ENCODE measurements at places on chromosomes 5 and 9.

- DNase-seq, result no peak
Measured at GRCh38 chr5:74976651-74977050, 75.7 kb downstream of the GCNT4 start.

DNA sequence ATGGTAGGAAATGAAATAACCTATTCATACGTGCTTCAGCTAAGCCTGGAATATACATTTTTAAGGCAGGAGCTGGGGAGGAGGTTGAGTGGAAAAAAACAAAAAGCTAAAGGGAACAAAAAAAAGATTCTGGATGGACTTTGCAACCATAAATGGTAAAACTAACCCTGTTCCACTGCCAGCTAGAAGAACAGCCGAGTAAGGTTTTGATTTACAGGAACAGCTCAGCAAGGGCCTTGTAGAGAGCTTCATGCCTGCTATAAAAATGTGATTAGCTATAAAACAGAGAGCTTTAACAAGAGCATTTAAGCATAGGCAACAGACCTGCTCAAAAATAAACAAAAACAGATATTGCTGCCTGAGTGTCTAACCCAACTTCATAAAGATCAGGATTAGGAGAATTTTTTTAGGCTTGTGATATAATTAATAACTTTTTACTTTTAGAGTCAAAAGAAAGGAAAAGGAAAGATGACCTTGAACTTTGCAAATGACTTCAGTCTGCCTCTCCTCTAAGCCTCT lies 194.8 kb downstream of the FBXL7 start:
- no peak for DNase-seq

- DNase-seq, result no peak
Measured at GRCh38 chr5:115069087-115069968, 100.4 kb downstream of the TRIM36 start.

DNA sequence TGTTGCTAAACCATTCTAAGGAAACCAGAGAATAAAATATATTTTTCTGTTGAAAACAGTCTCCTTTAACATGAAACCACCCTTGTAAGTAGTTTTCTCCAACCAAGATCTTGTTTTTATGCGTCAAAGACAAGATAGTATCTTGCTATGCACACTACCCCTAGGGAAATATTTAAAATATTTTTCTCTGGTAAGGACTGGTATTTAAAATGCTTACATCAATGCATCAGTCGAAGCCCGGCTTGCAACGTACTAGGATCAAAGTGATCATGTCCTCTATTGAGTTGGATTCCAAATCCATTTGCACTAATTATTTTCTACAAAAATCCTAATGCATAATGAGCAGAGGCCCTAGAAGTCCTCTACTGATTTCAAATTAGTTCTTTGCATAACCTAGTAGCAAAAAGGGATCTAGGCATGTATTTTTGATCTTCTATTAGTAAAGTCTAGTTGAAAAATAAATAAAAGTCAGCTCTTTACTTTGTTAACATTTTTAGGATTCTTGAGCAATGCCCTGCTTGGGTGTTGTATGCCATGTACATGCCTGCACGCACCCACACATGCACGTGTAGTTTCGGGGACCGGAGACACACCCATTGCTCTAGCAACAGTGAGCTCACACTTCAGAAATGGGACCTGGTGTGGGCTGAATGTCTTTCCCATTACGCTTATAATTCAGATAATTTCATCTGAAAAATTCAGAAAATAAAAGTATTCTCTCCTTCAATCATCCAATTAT lies 165.0 kb upstream of the GPR151 start:
- DNase-seq, result no peak

DNA sequence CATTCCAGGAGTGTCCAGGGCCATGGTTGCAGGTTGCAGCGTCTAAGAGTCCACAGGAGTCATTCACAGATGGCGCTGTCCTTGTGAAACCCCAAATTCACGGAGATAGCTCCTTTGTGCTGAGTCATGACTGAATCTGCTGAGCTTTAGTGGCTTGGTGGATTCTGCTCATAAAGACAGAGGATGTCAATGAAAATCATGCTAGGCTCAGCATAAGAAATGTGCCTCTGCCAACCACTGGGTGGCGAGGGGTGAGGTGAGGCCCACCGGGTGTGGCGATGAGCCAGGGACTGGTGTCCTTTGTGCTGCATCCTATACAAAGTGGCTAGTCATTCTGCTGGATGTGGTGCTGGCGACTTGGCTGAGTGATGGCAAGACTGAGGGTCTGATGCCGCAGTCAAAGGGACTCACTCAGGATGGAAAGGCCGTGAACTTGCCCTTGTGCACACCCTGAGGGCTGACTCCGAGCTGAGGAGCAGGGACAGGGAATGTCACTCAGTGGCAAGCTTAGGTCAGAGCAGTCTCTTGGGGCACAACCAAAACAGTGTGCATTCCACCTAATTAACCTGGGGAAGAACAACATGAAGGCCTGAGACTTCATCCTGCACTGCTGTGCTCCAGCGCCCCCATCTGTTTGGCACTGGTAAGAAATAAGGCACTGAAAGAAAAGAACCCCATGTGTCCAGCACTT lies 71.5 kb downstream of the DAP start:
- no peak for DNase-seq

- DNase-seq, result no peak
Measured at GRCh38 chr5:177307544-177308363, 3.9 kb downstream of the MXD3 start.

DNA sequence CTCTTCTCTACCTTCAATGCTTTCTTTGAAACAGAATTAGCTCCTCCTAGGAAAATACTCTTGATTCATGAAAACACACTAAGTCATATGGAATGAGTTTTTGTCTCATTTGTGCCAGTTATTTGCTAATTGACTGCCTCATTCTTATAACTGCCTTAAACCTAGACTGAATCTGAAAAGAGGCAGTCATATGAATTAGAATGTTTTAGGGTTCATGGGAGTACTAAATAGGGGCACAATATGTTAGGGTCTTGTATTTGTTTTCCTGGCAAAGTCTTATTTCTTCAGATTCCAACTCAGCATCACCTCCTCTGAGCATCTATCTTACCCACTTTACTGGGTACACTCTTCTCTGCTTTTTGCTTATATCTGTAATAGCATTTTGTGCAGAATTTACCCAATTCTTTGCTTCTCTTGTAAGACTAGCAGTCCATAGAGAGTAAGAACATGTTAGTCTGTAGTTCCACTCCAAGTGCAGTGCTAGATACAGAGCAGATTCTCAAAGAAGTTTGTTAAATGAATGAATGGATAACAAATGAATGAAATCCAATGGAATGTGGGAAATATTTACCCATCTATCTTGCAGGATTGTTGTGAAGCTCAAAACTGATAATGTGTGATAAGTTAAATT lies 43.9 kb upstream of the ALDH1A1 start:
- no peak for DNase-seq

GRCh38 chr5:142221091-142221860 lies 103.5 kb downstream of the SPRY4 start:
- DNase-seq, result no peak

DNA sequence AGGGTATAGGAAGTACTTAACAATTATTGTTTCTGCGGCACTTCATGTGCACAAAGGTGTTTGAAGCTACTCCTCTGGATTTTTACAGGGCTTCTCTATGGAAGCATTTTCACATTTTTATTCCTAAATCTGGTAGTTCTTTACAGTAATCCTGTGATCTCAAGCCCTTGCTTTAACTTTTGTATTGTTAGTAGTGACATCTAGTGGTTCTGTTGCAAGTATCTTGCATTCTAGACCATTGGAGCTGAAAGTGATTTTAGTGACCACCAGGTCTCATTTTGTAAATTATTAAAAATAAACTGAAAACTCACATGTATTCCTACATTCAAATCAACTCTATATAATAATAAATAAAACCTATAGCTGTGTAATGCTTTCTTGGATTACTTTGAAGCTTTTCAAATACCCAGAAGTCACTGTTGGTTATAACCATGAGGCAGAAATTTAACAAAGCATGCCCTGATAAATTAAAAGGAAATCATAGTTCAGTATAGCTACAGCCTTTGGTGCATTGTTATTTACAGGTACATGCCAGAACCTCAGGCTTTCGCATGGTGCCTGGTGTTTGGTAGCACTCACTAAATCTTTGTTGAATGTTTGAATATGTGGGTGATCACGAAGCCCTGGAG lies 18.9 kb downstream of the RPS23 start:
- DNase-seq, result no peak

DNA sequence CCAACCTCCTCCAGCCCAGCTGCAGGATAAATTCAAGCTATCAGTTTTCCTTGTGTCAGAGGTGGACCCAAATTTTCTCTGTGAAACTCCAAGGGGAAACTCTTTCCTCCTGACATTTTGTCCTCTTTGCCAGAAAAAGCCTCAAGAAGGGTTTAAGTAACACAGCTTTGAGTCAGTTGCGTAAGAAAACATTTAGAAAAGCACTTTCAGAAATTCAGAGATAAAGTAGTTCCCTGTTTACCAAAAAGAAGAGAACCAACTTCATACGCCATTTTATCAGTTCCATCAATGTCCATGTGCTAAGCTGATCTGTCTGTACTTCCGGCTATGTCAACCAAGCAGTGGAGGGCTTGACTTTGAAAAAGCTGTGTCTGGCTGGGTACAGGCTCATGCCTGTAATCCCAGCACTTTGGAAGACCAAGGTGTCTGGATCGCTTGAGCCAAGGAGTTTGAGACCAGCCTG lies 19.9 kb upstream of the SUSD1 start:
- DNase-seq, result no peak

DNA sequence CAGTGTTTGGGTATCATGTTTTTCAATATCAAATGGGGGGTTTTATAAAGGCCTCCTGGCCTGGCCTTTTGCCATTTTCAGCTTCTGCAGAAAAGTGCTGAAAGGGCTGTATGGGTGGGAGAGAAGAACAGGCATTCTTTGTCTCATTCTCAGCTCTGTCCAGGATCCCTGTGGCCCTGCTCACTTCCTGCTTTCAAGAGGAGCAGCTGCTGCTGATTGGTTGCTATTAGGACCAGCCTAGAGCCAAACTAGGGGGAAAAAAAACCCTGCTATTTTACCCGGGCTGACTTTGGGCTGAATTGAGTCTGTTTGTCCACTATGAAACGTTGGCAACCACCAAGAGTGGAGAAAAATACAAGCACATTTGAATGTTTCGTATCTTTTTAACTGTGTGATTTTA lies 117.1 kb downstream of the CMYA5 start:
- no peak for DNase-seq

GRCh38 chr5:67416133-67416937 lies 219.7 kb upstream of the CD180 start:
- DNase-seq, result no peak

DNA sequence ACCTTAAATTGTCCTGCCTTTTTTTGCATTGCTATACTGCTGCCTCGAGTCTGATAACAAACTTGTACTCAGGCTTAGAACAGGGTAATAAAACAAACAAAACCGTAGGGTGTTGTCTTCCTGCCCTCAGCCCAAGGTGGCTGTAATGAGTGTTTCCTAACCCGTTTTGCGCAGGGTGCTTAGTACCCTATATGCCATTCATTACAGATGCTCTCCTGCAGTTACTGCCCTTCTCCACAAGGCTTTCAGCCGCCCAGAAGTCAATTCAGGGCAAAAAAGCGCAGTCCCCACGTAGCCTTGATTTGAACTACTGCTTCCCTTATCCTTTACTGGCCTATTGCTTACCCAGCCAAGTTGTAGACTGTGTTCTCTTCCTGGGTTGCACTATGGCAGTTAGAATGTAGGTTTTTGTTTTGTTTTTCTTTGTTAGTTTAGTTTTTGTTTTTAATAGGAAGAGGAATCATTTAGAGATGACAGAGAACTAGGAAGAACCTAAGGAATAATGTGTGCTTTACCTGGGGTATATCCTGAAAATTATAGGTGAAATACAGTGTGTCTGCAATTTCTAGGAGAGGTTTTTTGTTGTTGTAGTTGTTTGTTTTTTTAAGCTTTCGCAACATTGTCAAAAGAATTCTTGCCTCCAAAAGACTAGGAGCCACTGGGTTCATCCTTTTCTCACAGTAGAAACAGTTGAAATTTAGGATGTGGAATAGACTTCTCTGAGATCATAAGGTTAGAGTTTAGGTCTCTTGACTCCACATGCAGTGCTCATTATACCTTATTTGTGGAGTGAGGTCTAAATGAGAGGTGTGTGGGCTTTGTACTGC lies 1.3 kb downstream of the HMGXB3 start:
- DNase-seq, result no peak

DNA sequence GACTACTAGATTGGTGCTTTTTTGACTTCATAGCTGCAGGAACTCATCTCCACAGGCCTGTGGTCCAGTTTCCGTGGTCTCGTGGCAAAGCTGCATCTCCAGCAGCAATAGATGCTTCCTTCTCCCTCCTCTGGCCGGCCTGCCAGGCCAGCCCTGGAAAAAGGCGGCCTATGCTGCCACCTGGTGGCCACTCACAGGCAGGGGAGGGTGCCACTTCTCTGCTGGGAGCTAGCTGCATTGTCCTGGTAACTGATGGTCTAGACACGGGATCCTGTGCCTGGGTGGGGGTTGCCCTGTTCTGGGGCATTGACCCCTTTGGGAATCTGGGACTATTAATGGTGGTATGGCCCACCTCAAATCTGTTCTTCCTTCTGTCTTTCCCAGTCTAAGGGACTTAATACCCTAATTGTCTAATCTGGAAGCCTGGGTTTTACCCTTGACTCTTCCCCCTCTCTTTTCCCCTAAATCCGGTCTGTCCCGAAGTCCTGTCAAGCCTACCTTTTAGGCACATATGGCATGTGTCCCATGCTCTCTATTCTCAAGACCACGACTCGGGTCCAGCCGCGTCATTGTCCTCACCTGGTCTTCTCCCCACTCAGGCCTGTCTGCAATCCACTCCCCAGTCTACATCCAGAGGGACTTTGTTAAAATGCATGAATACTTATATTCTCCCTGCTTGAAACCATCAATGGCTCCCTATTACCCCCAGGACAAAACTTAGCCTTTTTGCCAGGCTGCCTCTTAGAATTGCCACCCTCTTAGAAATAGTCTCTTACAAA lies 20.1 kb upstream of the PTGS1 start:
- no peak for DNase-seq

- no peak for DNase-seq
Measured at GRCh38 chr9:31740705-31741104, 643.7 kb upstream of the ACO1 start.

GRCh38 chr9:137252555-137253506 lies 1.7 kb downstream of the STPG3 start:
- no peak for DNase-seq

DNA sequence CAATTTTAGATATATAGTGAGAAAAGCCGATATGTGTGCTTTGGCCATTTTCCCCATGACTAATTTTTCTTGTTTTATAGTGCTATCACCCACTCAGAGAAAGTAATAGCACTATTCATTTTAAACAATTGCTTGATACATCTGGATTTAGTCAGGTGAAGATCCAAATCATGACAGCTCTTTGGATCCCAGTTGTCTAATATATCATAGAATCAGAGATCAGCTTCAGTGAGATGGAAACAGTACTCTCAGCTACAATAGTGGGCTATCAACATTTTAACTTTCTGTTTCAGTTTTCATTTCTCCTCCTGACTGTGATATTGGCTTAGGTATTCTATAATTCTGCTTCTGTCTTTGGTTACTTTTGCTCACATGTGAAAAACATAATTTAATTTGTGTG lies 38.7 kb downstream of the VCAN start:
- DNase-seq, result no peak

DNA sequence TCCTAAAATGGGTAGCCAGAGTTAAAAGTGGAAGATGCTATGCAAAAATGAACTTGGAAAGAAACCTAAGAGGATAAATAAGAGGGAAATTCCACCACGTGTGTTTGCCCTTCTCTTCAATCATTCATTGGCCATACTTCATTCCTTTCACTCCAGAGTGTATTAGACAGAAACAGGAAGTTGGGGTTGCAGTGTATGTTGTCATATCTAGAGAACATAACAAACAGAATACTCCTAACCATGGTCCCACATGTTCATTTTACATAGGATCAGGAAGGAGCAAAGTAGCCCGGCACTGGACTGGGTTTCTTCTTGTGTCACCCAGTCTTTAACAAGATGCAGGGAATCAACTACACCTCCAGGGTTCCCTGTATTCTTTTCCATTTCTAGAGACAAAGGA lies 7.6 kb upstream of the GPBP1 start:
- DNase-seq, result no peak
